ENCODE measurements at places on chromosomes 2 and 18. TPM values are rescaled to one million over a fixed set of nuclear protein-coding genes. Genes with fewer than 3 reads are reported as not detected.

The THSD7B gene
- total RNA-seq = not detected

The OTX1 gene
- total RNA-seq = 1.2 TPM

The ATP6V1B1 gene
- 2.5 TPM for total RNA-seq

The GRB14 gene
- total RNA-seq = 4.1 TPM

The NOL4 gene
- total RNA-seq = not detected

The ANO7 gene
- total RNA-seq = 0.37 TPM

The STK39 gene
- 8.9 TPM for total RNA-seq

The TMEM214 gene
- 88.5 TPM for total RNA-seq

The STK25 gene
- 64.2 TPM for total RNA-seq

The UCN gene
- 6.0 TPM for total RNA-seq

The GMCL1 gene
- total RNA-seq = 7.9 TPM

The NT5C1B gene
- total RNA-seq = not detected

The KYNU gene
- 165 TPM for total RNA-seq

The RETSAT gene
- total RNA-seq = 130 TPM

The SERPINB11 gene
- total RNA-seq = not detected

The EMILIN1 gene
- 0.71 TPM for total RNA-seq

The SNRNP200 gene
- total RNA-seq = 28.0 TPM

The STARD6 gene
- total RNA-seq = not detected

The FKBP1B gene
- total RNA-seq = 11.7 TPM

The ACADL gene
- total RNA-seq = not detected

The ZBTB7C gene
- total RNA-seq = 0.16 TPM

The OTOS gene
- total RNA-seq = not detected

The SPC25 gene
- total RNA-seq = 13.9 TPM

The PDE6D gene
- 43.6 TPM for total RNA-seq

The EPB41L3 gene
- total RNA-seq = 107 TPM

The PAX8 gene
- 0.75 TPM for total RNA-seq

The ACKR3 gene
- total RNA-seq = not detected

The GPR39 gene
- total RNA-seq = 0.32 TPM

The CYP1B1 gene
- total RNA-seq = 0.08 TPM

The IL37 gene
- not detected for total RNA-seq

The SNTG2 gene
- total RNA-seq = not detected

The REG3G gene
- total RNA-seq = 0.19 TPM

The B3GNT7 gene
- total RNA-seq = 21.5 TPM

The GNLY gene
- total RNA-seq = not detected

The NYAP2 gene
- total RNA-seq = not detected

The LBX2 gene
- 7.7 TPM for total RNA-seq

The DSEL gene
- 1.4 TPM for total RNA-seq

The RAB1A gene
- total RNA-seq = 229 TPM

The MFSD2B gene
- total RNA-seq = not detected

The ERFE gene
- 29.3 TPM for total RNA-seq

The OR6B2 gene
- total RNA-seq = not detected

The SF3B1 gene
- total RNA-seq = 219 TPM

The SULT1C4 gene
- total RNA-seq = not detected

The EFHD1 gene
- 0.71 TPM for total RNA-seq

The DCC gene
- total RNA-seq = 0.43 TPM

The ASXL3 gene
- total RNA-seq = not detected

The UNC50 gene
- total RNA-seq = 64.5 TPM

The SNED1 gene
- total RNA-seq = 0.11 TPM

The CROCC2 gene
- total RNA-seq = not detected

The CMPK2 gene
- total RNA-seq = 3.8 TPM
